Mammary epithelial cell (primary cell): ENCODE measurements at places on chromosomes 13 and 19.
A peak's percentile ranks its signal among the peaks of the same experiment; 100 is the strongest.

- DNase-seq, result no peak
These were observed 119.7 kb downstream of the IRS2 start for GRCh38 chr13:109666656-109667055.

GRCh38 chr13:26280822-26281221 is 26.9 kb downstream of the CDK8 start:
- peak; percentile 48 for DNase-seq

DNA sequence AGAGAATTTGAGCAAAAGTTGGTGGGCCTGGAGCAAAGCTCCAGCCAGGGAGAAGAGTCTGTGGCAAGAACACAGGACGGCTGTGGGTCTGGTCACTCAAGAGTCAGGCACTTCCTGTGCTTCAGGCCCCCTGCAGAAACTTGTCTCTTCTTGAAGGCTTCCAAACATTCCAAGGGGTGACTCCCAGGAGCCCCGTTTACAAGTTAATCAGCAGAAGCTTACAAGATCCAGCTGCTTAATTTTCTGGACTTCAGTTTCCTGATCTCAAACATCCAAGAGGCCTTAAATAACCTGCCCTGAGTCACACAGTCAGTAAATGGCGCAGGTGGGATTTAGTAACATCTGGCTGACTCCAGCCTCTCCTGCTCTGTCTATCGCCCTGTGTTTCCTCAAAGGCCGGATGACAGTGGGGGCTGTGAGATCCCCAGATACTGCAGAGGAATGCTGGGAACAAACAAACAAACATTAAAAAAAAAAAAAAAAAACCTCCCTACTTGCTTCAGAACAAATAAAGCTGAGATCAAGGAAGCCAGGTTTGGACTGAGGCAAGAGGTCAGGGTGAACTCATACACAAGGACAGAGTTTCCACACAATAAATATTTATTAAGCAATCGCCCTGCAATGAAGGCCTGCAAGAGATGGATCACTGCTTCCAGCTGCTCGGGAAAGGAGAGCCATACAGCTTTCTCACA is 175.4 kb upstream of the RFC3 start:
- DNase-seq, result peak; percentile 39

DNA sequence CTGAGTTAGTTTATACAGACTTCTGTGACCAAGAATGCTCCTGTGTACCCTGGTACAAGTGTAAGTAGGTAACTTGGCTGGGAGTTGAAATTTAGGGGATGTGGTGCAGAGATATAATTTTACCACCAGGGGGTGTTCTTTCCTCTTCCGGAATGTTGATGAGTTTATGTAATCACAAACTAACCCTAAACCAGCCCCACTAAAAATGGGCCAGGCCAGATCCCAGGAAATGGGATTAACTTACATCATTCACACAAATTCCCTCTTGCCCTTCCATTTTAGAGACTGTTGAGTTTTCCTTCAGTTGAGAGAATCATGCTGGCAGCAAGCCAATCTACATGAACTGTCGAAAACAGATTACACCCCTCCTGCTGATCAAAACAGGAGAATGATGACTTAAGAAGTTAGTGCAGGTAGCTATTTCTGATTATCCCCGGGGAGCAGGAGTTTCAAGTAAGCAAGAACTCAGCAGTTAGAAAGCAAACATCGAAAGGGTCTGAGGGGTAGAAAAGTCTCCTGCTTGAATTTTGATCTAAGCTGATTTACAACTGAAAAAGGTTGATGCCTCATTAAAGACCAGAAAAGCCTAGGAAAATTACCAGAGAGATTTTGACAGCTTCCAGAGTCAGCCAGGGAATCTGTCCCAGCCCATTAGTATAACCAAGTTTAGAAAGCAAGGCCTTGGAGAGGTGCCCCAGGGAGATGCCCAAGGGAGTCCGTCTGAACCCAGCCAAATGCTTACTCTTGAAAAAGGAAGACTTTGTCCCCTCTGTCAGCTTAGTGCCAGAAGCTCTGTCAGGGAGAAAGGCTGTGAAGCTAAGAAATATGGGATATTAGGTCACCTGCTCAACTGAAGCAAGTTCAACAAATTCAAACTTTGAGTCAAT is 32.3 kb upstream of the MED4 start:
- DNase-seq, result peak; percentile 67

- DNase-seq, result peak; percentile 55
These were observed 924 bp downstream of the TRAPPC5 start for GRCh38 chr19:7681340-7682174.

GRCh38 chr19:10863107-10863717 is 8.1 kb upstream of the CARM1 start:
- no peak for DNase-seq

DNA sequence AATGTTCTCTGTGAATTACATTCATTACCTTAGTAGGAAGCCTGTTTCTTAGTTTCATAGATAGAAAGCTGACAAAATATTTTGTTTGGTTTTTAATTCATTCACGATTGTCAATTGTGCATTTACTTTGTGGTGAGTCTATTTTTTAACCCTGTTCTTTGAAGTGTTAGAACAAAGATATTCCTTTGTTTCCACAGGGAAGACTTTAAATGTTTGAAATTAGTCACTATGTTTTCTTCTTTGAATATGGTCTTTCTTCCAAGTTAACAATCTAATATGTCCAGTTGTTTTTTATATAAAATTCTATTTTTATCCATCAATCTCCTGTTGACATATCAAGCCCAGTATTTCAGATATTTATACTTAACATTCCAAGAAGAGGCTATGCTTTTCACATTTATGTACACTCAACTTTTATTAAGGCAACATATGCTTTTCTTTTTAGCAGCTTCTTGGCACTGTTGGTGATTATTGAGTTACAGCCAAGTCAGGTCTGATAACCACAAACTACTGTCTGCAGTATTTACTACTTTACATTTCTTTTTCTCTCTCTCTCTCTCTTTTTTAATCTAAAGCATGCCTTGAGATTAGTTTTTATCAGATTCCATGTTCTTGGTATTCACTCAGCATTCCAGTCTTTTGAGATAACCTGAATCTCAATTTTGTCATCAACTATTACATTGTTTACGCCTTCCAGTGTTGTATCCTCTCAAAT is 812.8 kb upstream of the SLC10A2 start:
- no peak for DNase-seq

DNA sequence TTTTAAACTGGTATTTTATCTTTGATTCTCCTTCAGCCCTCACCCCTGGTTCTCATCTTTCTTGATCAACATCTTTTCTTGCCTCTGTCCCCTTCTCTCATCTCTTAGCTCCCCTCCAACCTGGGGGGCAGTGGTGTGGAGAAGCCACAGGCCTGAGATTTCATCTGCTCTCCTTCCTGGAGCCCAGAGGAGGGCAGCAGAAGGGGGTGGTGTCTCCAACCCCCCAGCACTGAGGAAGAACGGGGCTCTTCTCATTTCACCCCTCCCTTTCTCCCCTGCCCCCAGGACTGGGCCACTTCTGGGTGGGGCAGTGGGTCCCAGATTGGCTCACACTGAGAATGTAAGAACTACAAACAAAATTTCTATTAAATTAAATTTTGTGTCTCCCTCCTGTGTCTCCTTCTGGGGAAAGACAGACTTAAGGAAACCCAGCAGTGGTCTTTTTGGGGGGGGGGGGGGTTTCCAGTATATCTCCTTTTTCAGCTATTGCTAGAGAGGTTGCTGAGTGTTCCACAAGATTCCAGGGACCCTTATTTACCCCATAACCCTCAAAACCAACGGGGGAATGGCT is 1.5 kb upstream of the RAD23A start:
- no peak for DNase-seq

- DNase-seq, result no peak
These were observed 316.6 kb downstream of the DNAJC15 start for GRCh38 chr13:43339805-43340550.

DNA sequence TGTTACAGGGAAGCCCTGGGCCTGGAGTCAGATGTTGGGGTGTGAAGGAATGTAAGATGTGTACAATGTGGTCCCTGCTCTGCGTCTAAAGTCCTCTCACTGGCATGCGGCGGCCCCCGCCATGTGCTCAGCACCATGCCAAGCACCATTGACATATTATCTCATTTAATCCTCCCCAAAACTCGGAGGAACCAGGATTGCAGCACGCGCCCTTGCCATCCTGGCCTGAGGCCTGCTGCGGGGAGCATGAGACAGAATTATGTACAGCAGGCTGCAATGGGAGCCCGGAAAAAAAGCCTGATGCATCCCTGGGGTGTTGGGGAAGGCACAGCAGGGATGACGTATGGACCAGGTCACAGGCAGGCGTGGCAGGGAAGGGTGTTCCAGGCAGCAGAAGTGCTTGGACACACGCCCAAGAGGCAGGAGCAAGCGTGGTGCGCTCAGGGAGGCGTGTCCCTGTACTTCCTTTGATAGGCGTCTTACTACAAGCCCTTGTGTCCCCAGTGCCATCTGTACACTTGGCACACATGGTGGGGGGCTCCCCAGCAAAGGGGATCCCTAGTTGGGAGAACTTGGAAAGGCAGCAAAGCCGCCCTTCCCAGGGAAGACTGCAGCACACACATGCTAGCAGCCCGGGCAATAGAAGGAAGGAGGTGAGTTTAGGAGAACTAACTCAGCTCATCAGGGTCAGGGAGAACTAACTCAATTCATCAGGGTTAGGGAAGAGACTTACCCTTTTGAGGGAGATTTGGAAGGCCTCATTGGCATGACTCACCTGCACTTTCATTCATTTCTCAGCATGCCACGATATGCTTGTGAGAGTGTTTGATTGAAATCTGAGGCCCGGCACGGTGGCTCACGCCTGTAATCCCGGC is 3.4 kb downstream of the EVI5L start:
- DNase-seq, result peak; percentile 57

DNA sequence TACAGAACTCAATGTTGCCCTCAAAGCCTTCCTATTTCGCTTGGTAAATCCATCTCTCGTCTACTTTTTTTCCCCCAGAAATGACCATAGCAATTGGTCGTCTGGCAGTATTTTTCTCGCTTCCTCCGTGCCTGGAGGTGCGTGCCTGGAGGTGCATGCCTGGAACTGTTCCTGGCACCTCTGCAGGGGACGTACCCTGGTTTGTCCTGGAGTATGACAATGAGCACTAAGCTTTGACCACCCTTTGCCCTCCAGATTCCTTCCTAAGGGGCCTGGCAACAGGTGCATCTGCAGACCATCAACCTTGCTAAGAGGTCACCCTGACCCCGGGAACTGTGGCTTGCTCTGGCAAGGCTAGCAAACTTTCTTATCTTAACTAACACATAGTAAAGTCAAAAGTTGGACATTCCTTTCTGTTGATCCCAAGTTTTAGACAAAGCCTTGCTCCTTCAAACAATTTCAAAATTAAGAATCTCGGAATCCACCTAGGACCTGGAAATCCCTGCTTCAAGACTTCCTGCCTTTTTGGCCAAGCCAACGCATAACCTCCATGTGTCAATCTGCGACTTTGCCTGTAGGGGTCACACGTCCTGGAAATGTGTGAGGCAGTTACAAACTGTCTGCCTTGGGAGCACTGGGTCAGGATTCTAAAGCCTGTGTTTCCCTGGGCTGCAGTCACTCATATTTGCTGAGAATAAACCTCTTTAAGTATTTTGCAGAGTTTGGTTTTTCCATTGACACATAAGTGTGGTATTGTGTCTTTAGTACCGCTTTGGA is 28.8 kb upstream of the TUBGCP3 start:
- DNase-seq, result peak; percentile 33

DNA sequence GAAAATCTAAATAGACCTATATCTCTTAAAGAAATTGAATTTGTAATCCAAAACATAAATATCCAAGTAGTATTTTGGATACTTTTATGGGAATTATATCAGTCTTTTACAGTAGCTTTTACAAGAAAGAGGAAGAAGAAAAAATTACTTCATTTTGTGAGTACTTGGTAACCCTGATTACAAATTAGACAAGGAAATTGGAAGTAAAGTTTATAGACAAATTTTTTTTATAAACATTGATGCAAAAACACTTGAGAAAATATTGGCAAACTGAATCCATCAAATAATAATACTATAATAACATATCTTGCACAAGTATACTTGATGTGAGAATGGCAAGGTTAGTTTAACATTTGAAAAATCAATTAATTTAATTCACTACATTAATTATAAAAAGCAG is 954.1 kb upstream of the MIR17HG start:
- DNase-seq, result no peak

- no peak for DNase-seq
These were observed 446.0 kb downstream of the FOXO1 start for GRCh38 chr13:40220299-40220935.

- no peak for DNase-seq
These were observed 119.4 kb downstream of the STOML3 start for GRCh38 chr13:38871275-38871674.

GRCh38 chr13:35016362-35017112 is 74.5 kb downstream of the NBEA start:
- DNase-seq, result no peak

DNA sequence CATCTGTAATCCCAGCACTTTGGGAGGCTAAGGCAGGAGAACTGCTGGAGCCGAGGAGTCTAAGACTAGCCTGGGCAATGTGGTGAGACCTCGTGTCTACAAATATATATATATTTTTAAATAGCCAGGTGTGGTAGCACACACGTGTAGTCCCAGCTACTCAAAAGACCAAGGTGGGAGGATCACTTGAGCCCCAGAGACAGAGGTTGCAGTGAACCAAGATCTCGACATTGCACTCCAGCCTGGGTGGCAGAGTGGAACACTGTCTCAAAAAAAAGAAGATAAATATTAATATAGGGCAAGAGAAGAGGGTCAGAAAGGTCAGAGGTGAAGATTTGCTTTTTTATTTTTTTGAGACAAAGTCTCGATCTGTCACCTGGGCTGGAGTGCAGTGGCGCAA is 5.5 kb upstream of the MRPL4 start:
- no peak for DNase-seq

DNA sequence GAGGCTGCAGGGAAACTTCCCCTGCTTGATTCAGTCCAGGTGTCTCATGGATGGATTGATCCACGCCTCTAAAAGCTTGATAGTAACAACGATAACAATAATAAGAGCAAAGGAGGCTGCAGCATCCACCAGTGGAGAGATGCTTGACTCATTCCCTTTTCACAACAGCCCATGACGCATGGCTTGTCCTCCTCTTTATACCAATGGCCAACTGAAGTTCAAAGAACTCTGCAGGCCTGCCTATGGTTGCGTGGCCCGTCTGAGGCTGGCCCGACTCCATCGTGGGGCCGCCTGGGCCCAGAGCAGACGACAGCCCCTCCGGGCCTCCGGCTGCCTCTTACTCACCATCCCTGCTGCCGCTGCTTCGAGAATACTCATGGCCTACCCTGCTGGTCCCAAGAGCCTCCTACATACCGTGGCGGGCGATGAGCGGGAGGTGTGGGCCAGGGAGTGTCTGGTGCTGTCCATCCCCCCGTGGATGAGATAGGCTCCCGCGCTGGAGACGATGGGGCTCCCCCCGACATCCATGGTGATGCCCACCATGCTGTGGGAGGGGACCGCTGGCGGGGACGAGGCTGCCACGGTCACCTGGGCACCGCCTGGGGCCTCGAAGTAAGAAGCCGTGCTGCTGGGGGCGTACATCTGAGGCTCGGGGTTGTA is 61.8 kb upstream of the RANBP3 start:
- no peak for DNase-seq

- no peak for DNase-seq
These were observed 687 bp upstream of the HRC start for GRCh38 chr19:49155820-49156346.

- no peak for DNase-seq
These were observed 374.5 kb upstream of the NBEA start for GRCh38 chr13:34567597-34567996.

- DNase-seq, result no peak
These were observed 635 bp upstream of the PCCA start for GRCh38 chr13:100088273-100088643.
